Thymus (tissue), 14 donors: ENCODE measurements at places on chromosomes 6 and 20. TPM values are rescaled to one million over a fixed set of nuclear protein-coding genes. Genes with fewer than 3 reads are reported as not detected.

COL9A1 gene
- 1.2 TPM for total RNA-seq

HFE gene
- total RNA-seq, result 1.7 TPM

KAT14 gene
- 17.1 TPM for total RNA-seq

CDYL gene
- 56.0 TPM for total RNA-seq

IPCEF1 gene
- total RNA-seq, result 13.1 TPM

TPD52L1 gene
- 6.3 TPM for total RNA-seq

KLC4 gene
- total RNA-seq, result 20.3 TPM

PDE7B gene
- 4.4 TPM for total RNA-seq

HMGN4 gene
- 110 TPM for total RNA-seq

RXRB gene
- total RNA-seq, result 19.4 TPM

SLC26A8 gene
- 0.09 TPM for total RNA-seq

DNA sequence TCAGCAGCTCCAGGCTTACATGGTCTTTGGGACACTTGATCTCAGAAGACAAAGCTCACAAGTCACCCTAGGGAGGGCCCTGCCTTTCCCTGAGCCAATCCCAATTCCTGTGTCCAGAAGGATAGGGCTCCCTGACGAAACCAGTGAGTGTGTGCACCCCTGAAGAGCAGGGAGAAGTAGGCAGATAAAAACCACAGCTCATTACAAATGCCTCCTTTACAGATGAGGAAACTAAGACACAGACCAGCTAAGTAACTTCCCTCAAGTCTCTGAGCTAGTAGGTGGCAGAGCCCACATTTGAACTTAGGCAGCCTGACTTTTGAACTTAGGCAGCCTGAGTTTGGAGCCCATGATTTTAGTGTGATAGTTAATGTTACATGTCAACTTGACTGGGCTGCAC, 6.7 kb upstream of the ZFAND3 start:
- DNase-seq, result no peak
- H3K27ac ChIP-seq, result no peak overlapping the region
- H3K27me3 ChIP-seq, result no peaks in the 10 kb centered on the region
- H3K36me3 ChIP-seq, result no peaks in the 10 kb centered on the region

DNA sequence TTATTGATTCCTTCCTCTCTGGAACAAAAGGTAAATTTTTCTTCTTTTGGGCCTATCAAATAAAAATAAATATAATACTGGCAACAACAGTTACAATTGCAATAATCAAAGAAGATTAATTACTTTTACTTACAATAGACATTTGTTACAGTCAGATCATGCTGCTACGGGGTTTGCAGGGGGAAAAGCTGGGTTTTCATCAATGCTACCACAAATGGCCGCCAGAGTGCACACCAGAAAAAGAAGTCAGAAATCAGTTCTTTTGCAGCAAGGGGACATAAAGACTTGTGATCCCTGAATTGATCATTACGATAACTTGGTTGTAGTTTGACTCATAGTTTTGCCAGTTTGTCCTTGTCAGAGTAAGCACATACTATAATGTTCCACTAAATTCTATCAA, 714.5 kb upstream of the EYS start:
- DNase-seq, result no peak
- H3K4me1 ChIP-seq, result no peaks in the 10 kb centered on the region
- no peaks in the 10 kb centered on the region for H3K36me3 ChIP-seq
- no peak overlapping the region for H3K4me3 ChIP-seq

GRCh38 chr6:10465629-10466499, 51.0 kb upstream of the TFAP2A start:
- DNase-seq, result peak; percentile 10
- no peaks in the 10 kb centered on the region for H3K4me1 ChIP-seq
- no peak overlapping the region for H3K27ac ChIP-seq
- no peaks in the 10 kb centered on the region for H3K27me3 ChIP-seq
- no peak overlapping the region for H3K4me3 ChIP-seq

DNA sequence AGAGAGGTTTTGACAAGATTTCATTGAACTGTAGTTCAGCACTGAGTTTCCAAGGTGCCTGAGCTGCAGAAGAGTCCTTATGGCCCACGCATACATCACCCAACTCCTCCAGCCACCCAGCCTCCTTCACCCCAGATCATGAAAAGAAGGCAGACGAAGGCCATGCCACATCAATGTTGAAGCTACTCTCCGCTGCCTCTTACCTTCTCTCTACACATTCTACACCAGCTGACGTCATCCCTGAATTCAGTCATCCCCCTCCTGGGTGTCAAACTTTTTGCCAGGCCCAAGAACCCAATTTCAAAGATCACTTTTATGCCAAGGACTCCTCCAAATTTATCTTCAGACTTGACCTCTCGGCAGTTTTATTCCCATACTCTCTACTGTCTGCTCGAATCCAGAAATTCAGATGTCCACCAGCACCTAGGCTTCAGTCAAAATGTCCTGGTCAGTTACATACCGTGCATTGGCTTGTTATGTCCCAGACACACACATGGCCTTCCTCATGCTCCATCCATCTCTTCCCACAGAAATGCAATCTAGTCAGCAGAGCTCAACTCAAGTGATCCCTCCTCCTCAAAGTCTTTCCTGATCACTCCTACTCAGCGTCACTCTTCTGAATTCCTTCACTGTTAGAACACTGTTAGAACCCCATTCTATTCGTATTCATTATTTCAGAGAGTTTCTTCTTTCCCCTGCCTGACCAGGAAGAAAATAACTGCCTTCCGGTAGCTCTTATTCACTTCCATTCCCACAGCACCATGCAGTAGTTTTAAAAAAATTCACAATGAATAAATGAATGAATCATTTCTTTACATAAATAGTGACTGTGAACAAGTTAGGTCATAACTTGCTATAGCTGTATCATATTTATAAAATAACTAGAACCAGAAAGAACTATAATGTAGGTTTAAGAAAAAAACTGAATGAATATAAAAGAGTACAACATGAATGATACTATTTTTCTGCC, 11.5 kb downstream of the ATXN1 start:
- no peaks in the 10 kb centered on the region for H3K36me3 ChIP-seq
- no peak overlapping the region for H3K27ac ChIP-seq
- H3K4me1 ChIP-seq, result no peaks in the 10 kb centered on the region

DNA sequence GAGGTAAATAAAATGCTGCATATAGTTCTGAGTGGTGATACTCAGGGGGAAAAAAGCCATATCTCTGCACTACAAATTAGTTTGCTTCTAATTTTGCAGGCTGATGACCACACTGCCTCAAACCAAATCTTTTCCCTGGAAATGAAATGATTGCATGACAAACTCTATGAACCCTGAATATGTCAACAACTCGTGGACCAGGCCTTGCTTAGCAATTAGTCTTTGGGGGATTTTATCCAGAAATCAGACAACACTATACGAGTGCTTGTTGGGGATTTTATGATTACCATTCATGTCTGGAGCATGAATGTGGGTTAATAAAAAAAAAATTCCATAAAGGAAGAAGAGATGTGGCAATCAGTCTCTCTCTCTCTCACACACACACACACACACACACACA, 42.0 kb downstream of the SOBP start:
- H3K4me3 ChIP-seq, result no peak overlapping the region
- H3K36me3 ChIP-seq, result no peaks in the 10 kb centered on the region
- no peak for DNase-seq
- H3K27ac ChIP-seq, result no peak overlapping the region
- H3K27me3 ChIP-seq, result no peaks in the 10 kb centered on the region
- no peaks in the 10 kb centered on the region for H3K4me1 ChIP-seq

DNA sequence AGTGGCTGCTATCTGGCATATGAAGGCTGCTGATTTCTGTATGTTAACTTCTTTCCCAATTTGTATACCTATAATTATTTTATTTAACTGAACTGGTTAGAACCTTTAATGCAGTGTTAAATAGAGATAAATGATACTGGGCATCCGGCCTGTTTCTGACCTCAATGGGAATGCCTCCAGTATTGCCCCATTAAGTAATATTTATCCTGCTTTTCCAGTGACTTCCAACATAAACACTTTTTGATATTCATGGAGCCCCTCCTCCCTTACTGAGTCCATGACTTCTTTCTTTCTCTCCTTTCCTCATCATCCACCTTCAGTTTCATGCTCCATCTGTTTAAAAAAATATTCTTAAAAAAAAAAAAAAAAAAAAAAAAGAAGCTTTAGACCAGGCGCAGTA, 8.8 kb downstream of the TRIM27 start:
- no peak overlapping the region for H3K27ac ChIP-seq
- no peak for DNase-seq
- no peak overlapping the region for H3K4me3 ChIP-seq
- H3K27me3 ChIP-seq, result no peaks in the 10 kb centered on the region

DNA sequence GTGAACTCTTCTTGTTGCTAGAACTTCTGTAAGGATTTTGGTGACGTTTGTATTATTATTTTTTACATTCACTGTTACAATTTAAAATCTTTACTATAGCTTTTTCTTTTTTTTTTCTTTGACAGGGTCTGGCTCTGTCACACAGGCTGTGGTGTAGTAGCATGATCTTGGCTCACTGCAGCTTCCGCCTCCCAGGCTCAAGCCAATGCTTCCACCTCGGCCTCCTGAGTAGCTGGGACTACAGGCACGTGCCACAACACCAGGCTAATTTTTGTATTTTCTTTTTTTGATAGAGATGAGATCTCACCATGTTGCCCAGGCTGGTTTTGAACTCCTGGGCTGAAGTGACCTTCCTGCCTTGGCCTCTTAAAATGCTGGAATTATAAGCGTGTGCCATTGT, 21.2 kb downstream of the HECA start:
- peaks cover 2% of the 10 kb centered on the region for H3K36me3 ChIP-seq
- H3K27ac ChIP-seq, result no peak overlapping the region
- H3K27me3 ChIP-seq, result no peaks in the 10 kb centered on the region

DNA sequence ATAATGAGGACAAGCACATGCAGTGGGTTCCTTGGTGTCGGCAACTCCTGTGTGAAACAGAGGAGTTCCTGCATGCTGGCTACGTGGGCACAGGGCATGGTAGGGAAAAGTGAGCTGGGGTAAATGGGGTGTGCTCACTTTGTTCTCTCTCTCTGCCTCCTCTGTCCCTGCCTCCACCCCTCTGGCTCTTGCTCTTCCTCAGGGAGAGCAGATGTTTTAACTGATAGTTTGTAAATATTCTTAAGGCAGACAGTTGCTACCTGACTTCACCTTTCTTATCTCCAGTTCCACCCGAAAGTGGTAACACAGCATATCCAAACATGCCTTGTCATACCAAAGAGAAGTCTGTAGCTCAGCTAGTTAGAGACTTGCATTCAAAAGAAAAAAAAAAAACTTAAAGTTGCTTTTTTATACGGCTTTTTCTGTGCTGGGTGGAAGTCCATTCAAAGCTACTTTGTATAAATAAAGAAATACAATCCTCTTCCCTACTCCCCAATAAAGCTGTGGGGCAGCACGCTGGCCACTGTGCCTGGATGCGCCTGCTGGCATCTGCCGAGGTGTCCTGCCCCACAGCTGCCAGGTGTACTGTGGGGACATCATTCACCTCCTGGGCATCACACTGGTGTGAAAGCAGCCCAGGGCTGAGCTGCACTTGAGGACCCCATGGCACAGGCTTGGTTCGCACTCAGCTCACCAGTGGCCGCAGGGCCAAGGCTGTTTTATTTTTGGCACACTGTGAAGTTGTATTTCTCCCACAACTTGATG, 93.6 kb downstream of the FOXC1 start:
- peaks cover 6% of the 10 kb centered on the region for H3K4me1 ChIP-seq
- no peak overlapping the region for H3K4me3 ChIP-seq
- no peak for DNase-seq
- no peaks in the 10 kb centered on the region for H3K36me3 ChIP-seq
- peak overlapping the region; percentile 53 for H3K27ac ChIP-seq

DNA sequence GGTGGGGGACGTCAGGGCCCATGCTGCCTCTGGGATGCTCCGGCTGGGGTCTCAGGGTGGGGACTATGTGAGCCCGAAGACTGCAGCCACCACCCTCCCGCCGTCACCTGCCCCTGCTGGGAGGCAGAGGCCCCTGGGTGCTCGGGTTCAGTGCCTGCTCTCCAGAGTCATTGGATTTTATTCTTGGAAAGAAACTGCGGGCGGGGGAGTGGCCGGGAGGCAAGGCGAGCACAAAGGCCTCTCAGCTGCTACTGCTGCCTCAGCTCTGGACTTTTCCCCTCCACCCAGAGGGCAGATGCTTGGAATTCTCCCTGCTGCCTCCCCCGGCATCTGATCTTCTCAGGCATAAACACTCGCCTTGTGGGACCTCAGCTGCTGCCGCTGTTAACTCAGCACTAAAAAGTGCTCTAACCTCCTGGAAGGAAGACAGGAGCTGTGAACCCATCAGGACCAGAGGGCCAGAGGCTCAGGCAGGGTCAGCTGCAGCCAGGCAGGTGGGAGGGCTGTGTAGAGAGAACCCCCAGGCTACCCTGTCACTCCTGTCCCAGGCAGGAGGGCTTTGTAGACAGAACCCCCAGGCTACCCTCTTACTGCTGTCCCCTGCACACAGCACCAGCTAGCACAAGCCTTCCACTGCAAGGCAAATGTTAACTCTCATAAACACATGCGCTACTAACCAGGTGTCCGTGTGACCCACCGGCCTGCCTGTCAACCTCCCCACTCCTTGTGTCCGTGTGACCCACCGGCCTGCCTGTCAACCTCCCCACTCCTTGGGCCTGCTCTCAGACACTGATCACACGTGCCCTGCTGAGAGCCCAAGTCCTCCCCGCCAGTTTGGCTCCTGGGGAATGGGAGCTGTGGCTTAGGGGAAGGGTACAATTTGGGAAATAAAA, 9.4 kb upstream of the FRMD1 start:
- DNase-seq, result no peak
- H3K27me3 ChIP-seq, result no peaks in the 10 kb centered on the region
- H3K27ac ChIP-seq, result no peak overlapping the region
- H3K4me3 ChIP-seq, result no peak overlapping the region
- no peaks in the 10 kb centered on the region for H3K4me1 ChIP-seq

DNA sequence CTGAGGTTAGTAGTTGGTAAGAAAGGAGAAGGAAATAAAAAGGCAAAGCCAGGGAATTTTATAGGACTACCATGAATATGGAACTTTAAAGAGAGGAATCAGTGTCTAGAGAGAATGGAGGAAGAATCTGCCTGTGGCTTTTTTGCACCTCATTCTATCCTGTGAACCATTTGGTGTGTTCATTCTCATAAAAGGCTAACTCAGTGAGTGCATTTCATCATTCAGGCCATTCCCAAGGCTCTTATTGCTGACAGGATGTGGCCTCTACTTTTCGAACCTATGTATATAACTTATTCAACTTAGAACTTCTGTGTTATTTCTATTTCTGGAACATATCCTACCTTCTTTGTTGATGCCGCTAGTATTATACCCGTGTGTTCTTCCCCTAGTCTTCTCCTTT, 27.1 kb downstream of the HSF2 start:
- no peaks in the 10 kb centered on the region for H3K4me1 ChIP-seq
- peaks cover 41% of the 10 kb centered on the region for H3K36me3 ChIP-seq
- no peak overlapping the region for H3K4me3 ChIP-seq
- H3K27me3 ChIP-seq, result no peaks in the 10 kb centered on the region
- no peak overlapping the region for H3K27ac ChIP-seq
- no peak for DNase-seq

- no peaks in the 10 kb centered on the region for H3K4me1 ChIP-seq
- no peaks in the 10 kb centered on the region for H3K36me3 ChIP-seq
- no peak overlapping the region for H3K27ac ChIP-seq
- peaks cover 84% of the 10 kb centered on the region for H3K27me3 ChIP-seq
These were observed 9.2 kb upstream of the PRSS16 start for GRCh38 chr6:27238010-27238983.

- no peak for DNase-seq
- peaks cover 2% of the 10 kb centered on the region for H3K36me3 ChIP-seq
- H3K27me3 ChIP-seq, result no peaks in the 10 kb centered on the region
- peak overlapping the region; percentile 8 for H3K27ac ChIP-seq
- H3K4me1 ChIP-seq, result peaks cover 25% of the 10 kb centered on the region
These were observed 21.6 kb upstream of the FKBP5 start for GRCh38 chr6:35710241-35710847.

- no peak overlapping the region for H3K4me3 ChIP-seq
- H3K36me3 ChIP-seq, result no peaks in the 10 kb centered on the region
- H3K27me3 ChIP-seq, result no peaks in the 10 kb centered on the region
- no peaks in the 10 kb centered on the region for H3K4me1 ChIP-seq
- no peak for DNase-seq
These were observed 682.8 kb downstream of the KIF16B start for GRCh38 chr20:15890407-15890982.
